ENCODE measurements at places on chromosomes 1 and 21.

DNA sequence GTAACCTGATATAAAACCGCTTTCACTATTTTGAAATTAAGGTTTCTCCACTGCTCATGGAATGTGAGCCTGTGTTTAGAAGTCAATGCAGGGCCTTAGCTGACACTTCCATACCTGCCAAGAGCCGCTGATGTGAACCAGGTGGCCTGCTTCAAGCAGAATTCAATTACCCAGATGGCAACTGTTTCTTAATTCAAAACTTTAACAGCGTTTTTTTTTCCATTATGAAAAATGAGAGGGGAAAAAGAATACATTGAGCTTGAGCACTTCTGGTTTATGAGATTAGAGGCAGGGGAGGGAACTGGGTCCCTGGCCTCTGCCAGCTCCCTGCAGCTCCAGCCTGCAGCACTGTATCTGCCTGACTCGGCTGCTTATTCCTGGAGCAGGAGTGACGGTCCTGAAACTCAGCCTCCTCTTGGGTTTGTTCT is 7.7 kb upstream of the ATP1A1 start:
- DNase-seq, result no peak

DNA sequence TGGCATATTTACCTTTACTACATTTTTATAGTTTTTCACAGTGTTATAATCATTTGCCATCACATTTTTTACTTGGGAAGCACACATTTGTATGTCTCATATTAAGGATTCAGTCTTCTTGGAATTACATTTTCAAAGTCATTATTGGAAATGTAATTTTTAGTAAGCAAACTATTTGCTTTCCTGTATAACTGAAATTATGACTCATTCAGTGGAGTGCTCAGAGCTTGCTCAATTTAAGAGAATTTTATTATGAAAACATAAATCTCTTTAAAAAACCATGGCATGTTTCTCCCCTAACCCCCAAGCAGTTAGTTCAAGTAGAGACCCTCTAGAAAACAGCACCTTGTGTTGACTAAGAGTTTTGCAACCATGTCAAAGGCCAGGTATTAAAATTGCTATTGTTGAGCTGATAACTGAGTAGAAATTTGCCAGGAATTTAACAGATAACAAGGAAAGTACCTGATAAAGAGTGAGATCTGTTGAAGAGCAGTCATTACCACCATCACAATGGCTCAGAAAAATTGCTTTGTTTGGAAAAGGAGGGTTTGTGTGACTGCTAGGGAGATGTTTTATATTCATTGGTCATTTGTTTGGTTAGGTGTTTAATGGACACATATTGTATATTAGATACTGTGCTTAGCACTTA is 105.9 kb downstream of the KCNK2 start:
- DNase-seq, result no peak

- DNase-seq, result no peak
These were observed 142.3 kb upstream of the ZC3H11B start for GRCh38 chr1:219755234-219755633.

DNA sequence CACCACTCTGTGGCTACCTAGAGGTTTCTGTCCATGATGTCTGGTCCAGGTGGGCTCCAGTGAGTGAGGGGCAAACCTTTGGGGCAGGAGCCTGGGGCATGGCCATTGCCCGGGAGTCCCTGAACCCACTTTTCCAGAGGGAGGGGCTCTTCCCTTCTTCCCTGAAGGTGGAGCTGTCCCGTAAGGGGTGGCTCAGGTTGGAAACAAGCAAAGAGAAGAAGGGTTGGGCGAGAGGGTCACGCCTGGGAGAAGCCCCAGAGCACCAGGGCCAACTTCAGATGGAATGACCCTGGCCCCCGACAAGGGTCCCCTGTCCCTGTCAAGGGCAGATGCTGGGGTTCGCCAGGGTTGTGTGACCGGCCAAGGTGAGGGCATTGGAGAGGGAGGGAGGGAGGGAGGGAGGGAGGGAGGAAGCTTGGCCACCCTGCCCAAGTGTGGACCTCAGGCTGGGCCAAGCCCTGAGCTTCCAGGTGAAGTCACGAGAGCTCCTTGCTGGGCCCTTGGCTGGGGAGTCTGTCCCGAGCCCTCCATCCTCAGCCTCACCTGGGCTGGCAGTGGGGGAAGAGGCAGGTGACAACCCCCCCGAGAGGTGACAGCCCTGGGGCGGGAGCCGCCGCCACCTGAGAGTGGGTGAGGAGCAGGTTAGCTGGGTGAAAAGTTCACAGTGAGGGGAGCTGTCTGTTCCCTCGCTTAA is 69.6 kb downstream of the DHRS3 start:
- DNase-seq, result no peak

GRCh38 chr21:41406340-41406739 is 19.7 kb upstream of the MX1 start:
- DNase-seq, result no peak

- no peak for DNase-seq
These were observed 23.7 kb downstream of the PADI3 start for GRCh38 chr1:17272646-17273045.

DNA sequence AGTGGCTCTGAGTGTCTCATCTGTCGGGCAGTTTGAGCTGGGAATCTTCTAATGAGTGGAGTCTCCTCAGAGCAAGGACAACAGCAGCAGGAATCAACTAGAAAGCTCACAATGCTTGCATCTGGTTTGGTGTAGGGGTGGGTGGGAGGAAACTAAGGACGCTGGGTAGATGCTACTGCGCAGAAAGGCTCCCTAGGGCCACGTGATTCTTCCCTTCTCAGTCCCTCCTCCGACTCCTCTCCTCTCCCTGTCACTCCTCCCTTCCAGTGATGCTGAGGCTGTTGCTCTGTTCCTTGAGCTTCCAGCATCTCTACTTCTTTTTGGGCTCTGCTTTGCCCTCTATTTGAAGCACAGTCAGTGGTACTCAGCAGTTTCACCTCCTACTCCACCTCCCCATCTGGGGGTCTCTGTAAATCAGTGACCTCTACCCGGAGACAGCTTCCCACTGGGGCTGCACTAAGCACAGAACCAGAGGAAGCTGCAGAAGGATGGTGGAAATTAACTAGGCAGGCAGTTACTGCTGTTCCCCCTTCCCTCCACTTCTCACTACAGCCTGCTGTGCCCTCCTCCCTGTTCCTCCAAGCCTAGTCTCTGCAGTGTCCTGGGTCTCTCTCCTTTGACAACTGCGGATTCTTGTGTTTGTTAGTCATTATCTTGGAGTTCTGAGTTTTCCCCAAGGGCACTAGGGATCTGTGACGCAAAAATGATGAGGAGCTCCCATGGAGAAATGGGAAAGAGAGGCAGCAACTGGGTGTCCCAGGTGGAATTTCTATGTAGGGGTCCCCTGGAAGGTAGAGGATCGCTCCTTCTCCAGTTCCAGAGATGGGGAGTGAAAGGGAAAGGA is 5.8 kb downstream of the LINGO4 start:
- DNase-seq, result no peak

All from NCI-H446 treated with DMSO at 0.1 percent for 48 hours (cell line).